ENCODE measurements at places on chromosomes 3 and 15.

- no peak for DNase-seq
Measured at GRCh38 chr3:62679988-62680387, 195.2 kb downstream of the CADPS start.

- no peak for DNase-seq
Measured at GRCh38 chr3:197308591-197308990, 10.2 kb upstream of the DLG1 start.

DNA sequence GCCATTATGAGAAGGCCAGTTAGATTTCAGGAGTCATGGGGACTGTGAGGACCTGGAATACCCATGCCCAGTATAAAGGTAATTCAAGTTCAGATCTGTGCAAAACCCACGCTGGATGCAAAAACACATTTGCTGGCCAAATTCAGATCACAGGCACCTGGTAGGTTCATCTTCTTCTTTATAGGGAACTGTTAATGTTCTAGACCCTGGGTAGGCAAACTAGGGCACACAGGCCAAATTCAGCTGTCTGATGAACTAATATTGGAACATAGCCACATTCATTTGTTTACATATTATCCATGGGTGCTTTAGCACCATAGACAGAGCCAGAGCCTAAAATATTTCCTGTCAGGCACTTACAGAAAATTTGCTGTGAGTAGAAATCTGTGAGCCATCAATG is 241.4 kb downstream of the PTPRG start:
- DNase-seq: no peak

DNA sequence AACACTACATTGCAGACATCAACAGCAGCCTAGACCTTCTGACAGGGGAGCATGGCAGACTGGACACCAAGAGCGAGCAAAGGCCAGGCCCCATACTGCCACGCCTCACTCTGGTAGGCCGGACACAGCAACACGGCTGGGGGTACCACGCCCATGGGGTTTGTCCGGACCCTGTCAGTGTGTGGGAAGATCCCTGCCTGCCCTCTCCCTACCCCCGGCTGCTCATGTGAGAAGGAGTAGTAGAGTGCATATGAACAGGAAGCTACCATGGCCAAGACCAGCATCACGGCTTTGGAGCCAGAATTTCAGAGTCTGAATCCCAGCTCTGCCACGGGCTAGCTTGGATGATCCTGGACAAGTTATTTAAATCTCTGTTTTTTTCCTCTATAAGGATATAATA is 27.9 kb downstream of the ALDH1L1 start:
- DNase-seq: no peak

DNA sequence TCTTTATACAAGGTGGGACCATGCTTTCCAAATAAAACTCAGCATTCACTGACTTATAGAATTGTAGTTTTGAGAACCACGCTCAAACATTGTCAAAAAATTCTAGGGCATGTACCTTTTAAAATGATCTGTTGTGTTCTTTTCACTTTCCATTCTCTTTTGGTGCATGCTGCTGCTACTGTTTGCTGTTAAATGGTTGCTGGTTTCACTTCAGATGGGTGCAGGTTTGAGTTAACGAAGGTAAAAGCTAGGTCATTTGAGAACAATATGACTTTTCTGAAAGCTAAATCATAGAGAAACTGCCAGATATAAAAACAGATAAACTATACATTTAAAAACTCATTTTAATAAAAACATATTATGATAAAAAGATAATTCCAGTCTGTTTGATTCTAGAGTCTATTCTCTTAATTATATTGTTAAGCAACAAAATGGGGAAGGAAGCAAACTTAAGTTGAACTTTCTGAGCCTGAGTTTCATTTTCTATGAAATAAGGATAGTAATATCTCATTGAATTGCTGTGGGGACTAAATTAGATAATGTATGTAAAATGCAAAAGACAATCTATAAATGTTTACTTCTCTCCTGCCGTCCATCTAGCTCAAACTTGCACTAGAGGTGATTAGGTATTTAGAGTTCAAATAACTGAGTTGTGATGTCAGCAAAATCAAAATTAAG is 82.4 kb downstream of the OXSM start:
- DNase-seq: no peak

- no peak for DNase-seq
Measured at GRCh38 chr3:66386011-66386924, 114.6 kb downstream of the LRIG1 start.

DNA sequence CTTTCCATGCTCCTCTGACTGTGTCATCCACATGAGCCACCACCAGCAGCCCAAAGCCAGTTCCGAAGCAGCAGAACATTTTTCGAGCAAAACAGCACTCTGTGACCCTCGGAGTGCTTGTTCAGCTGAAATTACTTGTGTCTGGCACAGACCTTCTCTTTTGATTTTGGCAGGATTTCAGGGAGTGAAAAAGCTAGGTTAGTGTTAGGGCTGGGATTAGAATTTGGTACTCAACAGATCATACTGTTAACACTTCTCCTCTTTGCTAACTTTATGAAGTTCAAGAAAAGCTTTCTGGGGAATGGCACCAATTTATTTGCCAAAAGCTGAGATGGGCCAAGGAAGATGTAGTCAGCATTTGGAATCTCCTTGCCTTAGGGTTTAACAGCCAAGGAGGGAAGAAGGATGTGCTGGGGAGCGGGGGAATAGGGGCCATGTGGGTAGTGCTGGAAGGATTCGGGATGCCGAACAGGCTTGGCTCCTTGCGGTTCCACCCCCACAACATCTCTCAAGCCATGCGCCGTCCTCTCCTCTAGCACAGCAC is 55.1 kb upstream of the TRA2B start:
- no peak for DNase-seq

- DNase-seq: no peak
Measured at GRCh38 chr3:152823173-152823572, 11.8 kb upstream of the P2RY1 start.

DNA sequence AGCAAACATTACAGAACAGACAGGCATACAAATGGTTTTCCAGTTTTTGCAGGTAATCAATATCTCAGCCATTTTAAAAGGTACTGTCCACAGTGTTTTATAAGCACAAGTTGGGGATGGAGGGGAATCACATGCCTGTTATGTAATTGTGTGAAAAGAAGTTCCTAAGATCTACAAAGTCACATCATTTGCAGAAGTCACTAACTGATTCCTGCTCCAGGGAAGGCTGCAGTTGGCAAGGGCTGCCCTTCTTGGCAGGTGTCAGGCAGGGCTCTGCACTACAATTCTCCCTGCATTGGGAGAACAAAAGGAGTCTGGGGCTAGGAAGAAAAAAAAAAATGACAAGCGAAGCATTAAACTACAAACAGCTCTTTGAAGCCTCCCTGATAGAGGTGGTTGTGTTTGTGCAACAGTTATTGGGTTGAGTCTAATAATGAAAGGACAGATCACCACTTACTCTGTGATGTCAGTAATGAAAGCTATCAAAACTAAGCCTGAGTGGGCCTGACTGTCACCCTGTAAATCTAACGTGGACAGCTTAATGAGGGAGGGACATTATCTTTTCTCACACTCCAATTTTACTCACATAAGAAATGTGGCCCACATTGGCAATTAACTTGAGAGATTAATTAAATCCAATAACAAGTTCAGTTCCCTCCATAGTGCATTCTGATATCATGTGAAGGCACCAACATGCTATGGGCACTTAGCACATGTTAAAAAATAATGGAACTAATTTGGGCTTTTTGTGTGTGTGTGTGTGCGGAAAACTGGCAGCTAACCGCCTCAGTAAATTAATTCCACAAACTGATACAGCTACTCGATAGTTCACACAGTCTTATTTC is 242.9 kb downstream of the FHIT start:
- no peak for DNase-seq

Measured in inflammatory macrophage treated with lipopolysaccharide for 1 hour (primary cell).